ENCODE measurements at places on chromosomes 4 and X. TPM values are rescaled to one million over a fixed set of nuclear protein-coding genes. Genes with fewer than 3 reads are reported as not detected.

GRCh38 chr4:29052266-29052665 lies 1667.9 kb upstream of the PCDH7 start:
- no peak for DNase-seq

GRCh38 chrX:39643550-39643949 lies 454.2 kb downstream of the BCOR start:
- DNase-seq: no peak

DNA sequence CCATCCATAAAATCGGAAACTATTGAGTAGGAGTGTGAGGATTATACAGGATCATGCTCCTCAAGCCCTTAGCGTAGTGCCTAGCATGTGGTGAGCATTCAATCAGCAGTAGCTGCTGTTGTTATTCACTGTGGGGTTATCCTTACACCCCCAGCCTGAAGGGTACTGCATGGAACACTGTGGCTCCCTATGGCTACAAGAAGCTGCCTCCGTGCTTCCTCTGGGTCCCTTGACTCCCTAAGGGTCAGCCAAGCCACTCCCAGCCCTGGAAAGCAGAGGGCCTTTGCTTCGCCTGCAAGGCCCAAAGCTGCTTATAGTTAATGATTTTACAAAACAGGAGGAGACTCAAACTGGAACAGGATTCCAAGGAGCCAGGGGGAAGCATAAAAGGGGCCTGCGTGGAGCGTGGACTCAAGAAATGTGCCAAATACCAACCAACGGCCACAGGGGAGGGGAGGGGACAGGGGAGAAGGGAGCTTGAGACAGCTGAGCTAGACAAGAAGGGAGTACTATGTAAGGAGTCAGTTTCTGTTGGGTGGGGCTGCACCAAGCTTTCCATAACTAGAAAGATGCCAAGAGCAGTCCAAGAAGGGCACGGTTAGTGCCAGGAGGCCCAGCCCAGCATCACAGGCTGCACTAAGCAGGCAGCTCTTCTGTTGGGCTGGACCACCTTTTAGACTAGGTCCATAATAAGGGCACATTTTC lies 15.9 kb downstream of the SEPTIN6 start:
- DNase-seq: peak; percentile 53

DNA sequence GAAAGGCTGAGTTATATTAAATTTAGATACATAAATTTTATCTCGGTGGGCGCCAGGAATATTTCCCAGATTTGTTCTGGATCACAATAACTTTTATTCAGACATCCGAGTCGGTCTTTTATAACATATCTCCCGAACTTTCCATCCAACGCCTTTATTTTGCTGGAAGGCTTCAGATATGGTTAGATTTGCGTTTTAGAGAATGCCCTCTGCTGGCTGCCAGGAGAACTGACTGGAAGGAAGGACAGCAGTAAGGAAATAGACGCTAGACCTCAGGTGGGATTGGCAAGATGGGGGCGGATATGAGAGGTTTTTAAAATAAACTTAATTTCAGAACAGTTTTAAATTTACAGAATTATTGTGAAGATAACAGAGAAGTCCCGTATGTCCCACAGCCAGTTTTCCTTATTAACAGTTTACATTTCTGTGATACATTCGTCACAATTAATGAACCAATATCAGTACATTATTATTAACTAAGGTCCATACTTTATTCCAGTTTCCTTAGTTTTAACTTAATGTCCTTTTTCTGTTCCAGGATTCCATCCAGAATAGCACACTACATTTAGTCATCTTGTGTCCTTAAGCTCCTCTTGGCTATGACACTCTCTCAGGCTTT lies 4.6 kb upstream of the KANTR start:
- no peak for DNase-seq

GRCh38 chrX:44913656-44914531 lies 40.9 kb downstream of the KDM6A start:
- DNase-seq: no peak

GRCh38 chr4:159498446-159499115 lies 395.7 kb downstream of the RAPGEF2 start:
- no peak for DNase-seq

GRCh38 chr4:1218634-1219565 lies 30.0 kb downstream of the CTBP1 start:
- DNase-seq: no peak

- no peak for DNase-seq
Measured at GRCh38 chr4:95510145-95510544, 38.6 kb downstream of the UNC5C start.

DNA sequence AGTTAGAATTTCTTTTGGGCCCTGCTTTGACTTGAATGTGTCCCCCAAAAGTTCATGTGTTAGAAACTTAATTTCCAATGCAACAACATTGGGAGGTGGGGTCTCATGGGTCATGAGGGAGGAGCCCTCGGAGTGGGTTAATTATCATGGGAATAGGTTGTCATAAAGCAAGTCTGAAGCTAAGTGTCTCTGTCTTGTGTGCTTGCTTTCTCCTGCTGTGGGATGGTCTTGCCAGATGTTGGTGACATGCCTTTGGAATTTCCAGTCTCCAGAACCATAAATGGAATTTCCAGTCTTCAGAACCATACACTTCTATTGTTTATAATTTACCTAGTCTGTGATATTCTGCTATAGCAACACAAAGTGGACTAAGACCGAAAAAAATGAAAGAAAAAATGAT lies 71.6 kb downstream of the RASL11B start:
- DNase-seq: no peak

DNA sequence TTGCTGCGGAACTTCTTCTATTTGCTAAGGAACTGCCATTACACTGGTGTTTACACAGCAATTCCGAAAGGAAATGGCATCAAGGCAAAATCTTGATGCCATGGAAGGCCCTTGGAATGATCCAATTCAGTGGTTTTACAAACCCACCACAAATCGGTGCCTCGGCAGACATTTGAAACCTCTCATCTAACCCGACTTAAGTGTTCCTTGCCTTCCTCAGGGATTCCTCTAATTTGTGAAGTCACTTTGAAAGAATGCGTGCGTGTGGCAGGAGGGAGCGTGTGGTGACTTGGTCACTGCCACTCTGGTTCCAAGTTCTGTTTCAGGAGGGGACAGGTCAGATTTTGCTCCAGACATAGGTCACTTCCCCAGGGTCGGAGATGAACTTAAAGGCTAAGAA lies 4.8 kb downstream of the NOP14 start:
- DNase-seq: no peak

- DNase-seq: no peak
Measured at GRCh38 chr4:95825546-95825945, 14.3 kb upstream of the PDHA2 start.

DNA sequence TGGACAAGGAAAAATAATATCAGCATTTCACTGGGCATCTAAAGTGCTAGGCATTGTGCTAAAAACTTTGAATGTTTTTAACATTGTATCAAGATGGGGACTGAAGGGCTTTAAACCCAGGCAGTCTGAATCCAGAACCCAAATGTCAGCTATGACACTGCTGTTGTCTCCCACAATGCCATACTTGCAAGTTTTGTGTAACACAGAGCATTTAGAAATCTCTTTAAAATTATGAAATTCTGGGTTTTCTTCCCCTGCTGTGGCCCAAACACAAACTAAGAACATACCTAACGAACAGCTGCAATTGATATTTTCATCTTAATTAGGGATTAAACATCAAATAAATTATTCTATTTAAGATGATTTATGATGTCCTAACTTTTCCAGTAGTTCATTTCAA lies 66.8 kb upstream of the LSM6 start:
- no peak for DNase-seq

DNA sequence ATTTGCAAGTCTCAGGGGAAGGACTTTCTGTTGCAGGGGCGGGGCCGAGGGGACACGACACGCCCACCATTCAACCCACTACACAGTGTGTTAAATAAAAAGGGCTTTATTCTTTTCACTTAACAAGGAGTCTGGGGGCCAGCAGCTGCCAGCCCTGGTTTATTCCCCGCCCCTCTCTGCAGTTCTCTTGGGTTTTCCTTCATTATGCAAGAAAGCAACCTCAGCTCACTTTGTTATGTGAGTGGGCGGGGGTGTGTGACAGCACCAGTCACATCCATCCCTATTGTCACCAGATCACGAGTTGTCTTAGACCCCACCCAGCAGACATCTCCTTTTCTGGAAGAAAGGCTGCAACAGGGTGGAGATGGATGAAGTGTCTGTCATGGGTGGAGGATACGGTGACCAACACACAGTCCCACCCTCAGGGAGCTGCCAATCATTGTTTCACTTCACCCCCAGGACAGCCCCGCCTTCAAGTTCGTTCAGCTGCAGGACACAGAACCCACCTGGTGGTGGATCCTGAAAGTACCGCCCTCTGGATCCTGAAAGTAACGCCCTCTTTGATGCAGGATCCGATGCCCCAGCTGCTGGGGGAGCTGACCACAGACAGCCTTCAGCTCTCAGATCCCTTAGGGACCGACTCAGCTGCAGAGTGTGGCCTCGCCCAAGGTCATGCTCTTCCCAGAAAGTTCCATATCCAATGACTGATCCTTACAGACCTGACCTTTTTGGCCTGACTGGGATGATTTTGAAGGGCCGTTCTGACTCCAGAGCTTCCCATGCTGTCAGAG lies 79.6 kb downstream of the SMIM20 start:
- peak; percentile 43 for DNase-seq

GRCh38 chr4:136664988-136665387 lies 867.3 kb downstream of the PCDH18 start:
- no peak for DNase-seq

DNA sequence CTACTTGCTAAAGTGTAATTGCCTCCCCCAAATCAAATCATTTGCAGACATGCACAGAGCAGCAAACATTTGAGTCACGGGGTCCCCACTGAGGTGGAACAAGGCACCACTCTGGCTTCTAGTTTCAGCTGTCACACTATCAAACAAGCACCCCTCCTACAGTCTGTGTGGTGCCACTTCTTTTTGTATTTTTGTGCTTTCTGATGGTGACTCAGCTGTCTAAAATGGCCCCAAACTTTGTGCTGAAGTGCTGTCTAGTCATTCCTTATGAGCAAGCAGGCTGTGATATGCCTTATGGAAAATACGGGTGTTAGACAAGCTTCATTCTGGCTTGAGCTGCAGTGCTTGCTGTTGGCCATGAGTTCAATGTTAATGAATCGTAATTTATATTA lies 15.4 kb downstream of the IGFBP7 start:
- DNase-seq: no peak

DNA sequence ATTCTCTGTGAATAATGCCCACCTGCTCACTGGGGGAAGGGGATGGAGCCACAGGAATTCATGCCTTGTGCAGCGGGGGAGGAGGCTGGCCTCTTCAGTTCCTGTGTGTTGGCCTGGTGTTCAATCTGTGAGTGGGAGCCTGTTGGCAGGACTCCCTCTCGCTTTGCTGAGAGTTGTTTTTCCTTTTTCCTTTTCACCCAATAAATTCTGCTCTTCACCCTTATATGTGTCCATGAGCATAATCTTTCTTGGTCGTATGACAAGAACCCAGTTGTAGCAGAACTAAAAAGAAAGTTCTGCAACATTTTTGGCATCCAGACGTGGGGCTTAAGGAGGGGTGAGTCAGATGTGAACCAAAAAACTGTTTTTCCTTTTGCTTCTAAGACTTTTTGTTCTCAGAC lies 235.2 kb upstream of the HDX start:
- no peak for DNase-seq

- DNase-seq: no peak
Measured at GRCh38 chr4:155614111-155614762, 52.4 kb upstream of the GUCY1A1 start.

DNA sequence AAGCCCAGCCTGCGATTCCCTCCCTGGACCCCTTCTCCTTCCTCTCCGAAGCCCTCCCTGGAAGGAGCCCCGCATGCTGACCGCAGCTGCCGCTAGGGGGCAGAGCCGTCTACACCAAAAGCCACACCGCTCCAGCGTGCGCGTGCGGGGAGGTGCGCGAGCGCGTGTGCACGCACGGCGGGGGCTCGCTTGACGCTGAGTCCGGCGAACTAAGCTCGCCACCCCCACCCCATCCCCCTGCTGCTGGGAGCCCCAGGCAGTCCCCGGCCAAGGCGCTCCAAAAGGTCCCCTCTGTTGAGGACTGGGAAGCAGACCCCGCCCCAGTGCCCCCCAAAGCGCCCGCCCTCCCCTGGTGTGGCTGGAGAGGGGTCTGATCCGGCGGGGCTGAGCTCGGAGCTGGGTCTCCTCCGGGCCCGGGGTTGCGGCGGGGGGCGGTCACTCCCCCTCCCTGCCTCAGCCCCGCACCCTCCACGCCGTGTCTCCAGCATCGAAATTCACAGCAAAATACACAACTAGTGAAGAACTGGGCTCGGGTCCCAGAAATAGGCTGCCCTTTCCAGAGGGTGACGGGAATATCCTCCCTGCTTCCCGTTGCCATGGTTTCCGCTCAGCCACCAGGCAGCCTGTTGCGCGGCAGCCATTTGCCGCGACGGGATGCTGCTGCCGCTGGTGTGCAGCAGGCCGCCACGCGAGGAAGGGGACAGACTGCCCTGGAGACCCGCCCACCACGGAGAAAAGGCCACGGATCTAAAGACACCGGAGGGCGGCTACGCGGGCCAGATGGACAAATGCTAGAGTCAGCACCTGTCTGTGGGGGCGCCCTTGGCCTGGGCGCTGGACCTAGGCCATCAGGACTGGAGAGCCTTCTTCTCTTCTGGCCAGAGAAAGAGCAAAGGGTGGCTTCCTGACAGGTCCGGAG lies 11.2 kb upstream of the CCNQ start:
- DNase-seq: no peak

GRCh38 chrX:15158736-15159406 lies 111.0 kb downstream of the ASB9 start:
- DNase-seq: no peak

DNA sequence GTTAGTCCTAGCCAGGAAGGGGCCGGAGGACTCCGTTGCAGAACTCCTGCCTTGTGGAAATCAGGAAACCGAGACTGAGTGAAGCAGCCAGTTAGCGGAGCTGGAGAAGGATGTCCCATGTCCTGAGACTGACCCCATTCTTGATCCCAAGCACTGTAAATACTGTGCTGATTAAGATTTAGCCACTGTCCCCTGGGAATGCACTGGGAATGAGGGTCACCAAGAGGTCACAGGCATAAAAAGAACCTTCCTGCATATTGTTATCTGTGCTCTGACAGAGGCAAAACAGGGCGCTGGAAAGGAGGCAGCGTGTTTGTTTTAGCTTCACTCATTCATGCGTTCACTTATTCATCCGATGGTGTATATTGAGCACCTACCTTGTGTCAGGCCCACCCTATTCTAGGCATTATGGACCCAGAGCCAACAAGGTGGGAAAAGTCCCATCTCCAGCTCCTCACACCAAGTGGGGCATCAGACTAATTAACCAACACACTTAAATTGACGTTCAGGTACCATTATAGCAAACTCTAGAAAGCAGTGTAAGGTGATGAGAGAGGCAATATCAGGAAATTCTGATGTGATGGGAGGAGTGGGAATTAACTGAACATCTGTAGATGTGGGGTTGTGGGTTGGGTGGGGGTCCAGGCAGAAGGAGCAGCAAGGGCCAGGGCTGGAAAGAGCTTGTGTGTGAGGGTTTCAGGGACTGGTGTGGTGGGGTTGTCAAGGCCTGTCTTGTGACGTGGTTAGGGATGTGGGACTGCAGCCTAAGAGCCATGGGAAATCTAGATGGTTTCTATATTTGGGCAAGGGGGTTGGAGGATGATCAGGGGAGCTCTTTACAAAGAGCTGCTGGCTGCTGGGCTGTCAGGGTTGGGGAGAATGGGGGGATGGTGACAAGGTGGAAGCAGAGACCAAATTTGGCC lies 10.6 kb upstream of the SLC2A9 start:
- DNase-seq: no peak

FAM9B gene
- total RNA-seq: not detected

GAB3 gene
- total RNA-seq: 13.7 TPM

CABS1 gene
- not detected for total RNA-seq

PABPC4L gene
- total RNA-seq: 1.3 TPM

GAGE2A gene
- not detected for total RNA-seq

ADH1A gene
- 11.8 TPM for total RNA-seq

VBP1 gene
- 32.3 TPM for total RNA-seq

TBC1D8B gene
- 6.5 TPM for total RNA-seq

HERC5 gene
- total RNA-seq: 5.9 TPM

ADH1C gene
- 79.9 TPM for total RNA-seq

SMIM31 gene
- total RNA-seq: not detected

TGIF2LX gene
- total RNA-seq: not detected

SUPT20HL2 gene
- total RNA-seq: not detected
